ENCODE measurements at places on chromosomes 3 and 15.

DNA sequence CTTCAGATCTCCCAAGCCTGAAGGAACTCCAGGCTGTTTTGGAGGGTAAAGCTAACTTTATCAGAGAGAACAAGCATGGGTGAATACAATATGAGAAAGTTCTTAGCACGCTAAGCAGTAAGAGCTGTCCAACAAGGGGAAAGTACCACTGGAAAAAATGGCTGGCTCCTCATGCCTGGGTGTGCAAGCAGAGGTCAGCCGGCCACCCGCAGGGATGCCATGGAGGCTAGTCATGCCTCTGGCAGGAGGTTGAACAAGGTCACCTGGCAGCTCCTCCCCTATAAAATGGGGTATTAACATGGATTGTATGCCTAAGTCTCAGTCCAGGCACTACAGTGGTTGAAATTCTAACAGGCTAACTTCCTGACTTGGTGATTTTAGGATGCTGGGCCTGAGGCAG lies 75.4 kb upstream of the SLC6A1 start:
- DNase-seq: peak; percentile 7

GRCh38 chr3:2923390-2923789 lies 186.8 kb downstream of the IL5RA start:
- peak; percentile 29 for DNase-seq

GRCh38 chr3:114127517-114127916 lies 51.3 kb downstream of the DRD3 start:
- no peak for DNase-seq

DNA sequence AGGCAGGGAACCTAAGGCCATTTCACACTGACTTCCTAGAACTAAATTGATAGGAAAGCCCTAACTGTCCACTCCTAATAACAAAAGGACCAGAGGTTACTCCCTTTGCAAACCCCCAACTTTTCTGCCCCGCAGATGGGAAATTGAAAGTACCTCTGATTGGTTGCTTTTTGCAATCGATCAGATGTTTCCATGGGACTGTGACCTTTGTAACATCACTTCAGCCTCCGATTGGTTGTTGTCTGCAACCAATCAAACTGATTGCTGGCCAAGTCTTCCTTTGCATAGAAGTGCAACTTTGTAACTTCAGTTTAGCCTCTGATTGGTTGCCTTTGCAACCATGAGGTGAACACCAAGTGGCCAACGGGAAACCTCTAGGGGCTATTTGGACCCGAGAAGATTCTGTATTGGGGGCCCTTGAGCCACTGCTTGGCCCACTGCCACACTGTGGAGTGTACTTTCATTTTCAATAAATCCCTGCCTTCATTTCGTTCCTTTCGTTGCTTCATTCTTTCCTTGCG lies 11.3 kb upstream of the KNL1 start:
- DNase-seq: no peak

DNA sequence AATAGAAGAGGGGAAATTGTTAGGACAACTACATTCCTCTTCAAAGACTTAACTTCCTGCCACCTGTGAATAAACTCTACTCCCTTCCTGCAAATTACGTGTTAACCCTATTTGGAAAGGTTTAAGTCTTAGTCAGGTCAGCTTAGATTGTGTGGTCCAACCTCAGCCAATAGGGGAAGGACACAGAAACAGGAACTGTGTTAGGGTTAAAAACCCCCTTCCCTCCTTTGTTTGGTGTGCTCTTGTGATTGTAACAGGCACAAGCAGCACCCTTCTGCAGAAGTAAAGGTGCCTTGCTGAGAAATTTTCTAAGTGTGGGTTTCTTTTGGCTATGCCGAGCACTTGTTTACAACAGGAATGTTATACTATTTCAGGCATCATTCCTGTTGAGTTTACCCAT lies 45.0 kb upstream of the FSTL1 start:
- peak; percentile 58 for DNase-seq

DNA sequence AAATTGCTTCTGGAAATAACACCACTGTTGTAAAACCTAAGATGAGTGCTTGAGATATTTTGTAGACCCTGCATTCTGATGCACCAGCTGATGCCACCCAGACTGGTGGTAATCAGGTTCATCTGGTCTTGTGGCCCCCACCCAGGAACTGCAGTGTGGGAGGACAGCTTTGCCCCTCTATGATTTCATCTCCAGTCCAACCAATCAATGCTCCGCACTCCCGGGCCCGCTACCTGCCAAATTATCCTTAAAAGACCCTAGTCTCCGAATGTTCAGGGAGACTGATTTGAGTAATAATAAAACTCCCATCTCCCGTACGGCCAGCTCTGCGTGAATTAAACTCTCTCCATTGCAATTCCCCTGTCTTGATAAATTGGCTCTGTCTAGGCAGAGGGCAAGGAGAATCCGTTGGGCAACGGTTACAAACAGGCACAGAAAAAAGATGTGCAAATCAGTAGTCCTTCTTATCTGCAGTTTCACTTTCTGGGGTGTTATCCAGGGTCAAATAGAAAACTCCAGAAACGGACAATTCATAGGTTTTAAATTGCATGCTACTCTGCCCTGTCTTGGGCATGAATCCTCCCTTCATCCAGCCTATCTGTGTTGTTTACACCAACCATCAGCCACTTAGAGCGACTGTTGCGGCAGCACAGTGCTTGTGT lies 29.2 kb upstream of the TRPM1 start:
- no peak for DNase-seq

DNA sequence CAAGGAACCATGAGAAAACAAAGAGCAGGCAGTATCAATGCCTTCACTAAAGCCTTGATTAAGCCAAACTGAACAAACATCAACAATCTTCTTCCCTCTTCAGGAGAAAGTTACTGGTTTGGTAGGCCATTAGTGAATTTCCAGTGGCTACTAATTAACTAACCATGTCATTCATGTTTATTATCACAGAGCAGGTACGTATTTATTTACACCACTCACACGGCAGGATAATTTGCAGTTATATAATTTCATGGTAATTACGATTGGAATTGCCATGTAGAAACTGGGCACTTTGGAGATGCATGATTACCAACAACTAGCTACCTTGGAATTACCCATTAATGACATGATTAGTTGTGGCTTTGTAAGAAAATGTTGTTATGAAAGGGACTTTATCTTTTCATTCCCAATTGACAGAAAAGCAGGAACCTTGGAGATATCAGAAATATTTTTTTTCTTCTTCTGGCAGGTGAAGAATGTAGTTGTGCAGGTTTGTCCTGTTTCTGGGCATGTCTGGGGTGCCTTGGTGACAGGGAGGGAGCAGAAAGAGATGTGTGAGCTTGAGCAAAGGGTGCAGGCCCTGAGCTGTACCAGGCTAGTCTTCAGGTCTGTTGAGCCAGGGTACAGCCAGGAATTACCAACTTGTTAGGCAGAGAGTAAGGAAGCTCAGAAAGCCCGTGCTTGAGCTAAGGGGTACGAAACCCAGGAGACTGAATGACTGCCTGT lies 310.7 kb downstream of the RORA start:
- DNase-seq: peak; percentile 52

DNA sequence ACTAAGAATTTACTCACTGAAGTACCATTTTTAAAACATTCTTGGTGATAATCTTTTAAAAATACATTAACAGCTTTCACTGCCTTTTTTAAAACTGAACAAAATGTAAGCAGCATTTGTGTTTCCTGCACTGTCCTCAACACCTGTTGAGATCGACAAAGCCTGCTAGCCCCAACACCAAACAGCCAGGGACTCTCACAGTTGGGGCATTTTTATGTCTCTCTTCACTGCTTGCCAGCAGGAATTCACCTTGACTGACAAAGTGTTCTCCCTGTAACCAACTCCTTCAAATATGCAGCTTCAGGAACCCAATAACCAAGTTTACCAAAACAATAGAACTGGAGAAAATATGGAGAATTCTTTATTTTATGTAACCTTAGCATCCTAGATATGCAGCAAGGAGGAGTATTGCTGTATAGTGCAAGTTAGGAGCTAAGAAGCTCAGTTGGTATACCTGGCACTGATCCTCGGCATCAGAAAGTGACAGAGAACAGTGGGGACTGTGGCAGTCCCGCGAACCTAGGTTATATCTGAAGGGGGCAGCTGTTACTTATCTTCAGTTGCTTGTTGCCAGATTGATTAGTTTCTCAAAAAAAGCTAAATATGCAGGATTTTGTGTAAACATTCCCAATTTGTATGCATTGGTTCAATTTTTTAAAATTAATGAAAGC lies 223.6 kb downstream of the CDIN1 start:
- DNase-seq: no peak

GRCh38 chr3:64267721-64268604 lies 42.7 kb upstream of the PRICKLE2 start:
- DNase-seq: peak; percentile 64

GRCh38 chr3:126770096-126770495 lies 66.1 kb downstream of the CHCHD6 start:
- DNase-seq: no peak

DNA sequence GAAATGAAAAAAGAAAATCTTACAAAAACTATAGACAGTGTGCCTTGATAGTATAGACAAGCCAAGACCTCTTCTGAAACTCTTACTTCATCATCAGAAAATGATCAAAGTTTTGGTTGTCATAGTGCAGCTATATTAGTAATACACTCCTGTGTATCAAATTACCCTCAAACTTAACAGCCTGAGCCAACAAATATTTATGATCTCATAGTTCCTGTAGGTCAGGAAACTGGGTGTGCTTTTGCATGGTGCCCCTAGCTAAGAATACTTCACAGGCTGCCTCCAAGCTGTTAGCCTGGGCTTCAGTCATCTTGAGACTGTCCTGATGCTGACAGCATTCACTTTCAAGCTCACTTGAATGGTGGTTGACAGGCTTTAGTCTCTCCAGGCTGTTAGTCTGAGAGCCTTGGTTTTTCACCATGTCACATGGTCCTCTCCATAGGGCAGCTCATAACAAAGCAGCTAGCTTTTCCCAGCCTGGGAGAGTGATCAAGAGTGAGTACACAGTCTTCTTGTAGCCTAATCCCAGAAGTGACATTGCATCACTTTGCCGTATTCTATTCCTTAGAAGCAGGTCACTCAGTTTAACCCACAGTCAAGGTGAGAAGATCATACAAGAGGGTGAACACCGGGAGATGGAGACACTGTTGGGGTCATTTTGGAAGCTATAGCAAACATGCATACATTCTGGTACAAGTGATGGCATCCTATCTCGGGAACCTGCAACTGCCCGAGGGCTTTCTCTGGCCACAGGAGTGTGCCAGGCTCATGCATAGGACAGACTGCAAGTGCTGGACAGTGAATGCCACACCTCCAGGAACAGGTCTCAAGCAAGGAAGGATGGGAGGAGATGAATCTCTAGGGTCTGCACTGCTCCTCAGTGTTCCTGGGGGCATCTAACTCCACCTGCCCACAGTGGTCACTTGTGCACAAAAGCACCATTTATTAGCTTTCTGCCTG lies 173.4 kb upstream of the CADPS start:
- peak; percentile 62 for DNase-seq

GRCh38 chr15:68658151-68658550 lies 79.4 kb downstream of the CORO2B start:
- DNase-seq: no peak

DNA sequence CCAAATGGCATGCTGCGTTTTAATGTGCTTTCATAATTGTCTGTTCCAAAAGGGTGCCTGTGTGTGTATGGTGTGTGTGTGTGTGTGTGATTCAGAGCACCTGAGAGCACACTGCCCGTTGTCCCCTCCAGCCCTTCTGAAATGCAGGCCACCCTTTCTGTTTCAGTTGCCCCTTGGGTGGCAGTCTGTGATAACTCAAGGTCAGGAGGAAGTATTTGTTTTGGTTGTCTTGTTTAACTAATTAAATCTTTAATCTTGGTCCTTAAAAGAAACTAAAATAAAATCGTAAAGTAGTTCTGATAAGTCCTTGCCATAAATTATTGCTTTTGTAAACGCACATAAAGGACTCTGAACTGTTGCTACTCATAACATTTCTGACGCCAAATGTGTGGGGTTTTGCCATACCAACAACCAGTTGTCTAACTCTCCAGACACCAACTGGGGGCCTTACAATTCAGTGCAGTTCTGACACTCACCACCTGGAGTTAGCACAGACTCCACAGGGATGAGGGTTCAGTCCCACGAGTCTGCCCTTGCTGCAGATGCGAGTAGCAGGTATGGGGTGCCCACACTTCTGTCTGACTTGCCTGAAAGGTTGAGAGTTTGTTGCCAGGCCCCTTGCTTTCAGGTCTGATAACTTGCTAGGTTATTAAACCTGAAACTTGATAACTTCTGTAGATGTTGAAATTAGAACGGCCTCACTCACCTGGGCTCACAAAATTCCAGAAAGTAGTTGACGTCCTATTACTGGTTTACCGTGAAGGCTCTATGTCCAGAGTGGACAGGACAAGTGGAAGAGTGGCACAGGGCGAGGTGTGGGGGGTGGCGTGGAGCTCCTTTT lies 157.3 kb downstream of the IGF1R start:
- DNase-seq: no peak

GRCh38 chr3:111913163-111913763 lies 54.2 kb downstream of the PHLDB2 start:
- DNase-seq: no peak

DNA sequence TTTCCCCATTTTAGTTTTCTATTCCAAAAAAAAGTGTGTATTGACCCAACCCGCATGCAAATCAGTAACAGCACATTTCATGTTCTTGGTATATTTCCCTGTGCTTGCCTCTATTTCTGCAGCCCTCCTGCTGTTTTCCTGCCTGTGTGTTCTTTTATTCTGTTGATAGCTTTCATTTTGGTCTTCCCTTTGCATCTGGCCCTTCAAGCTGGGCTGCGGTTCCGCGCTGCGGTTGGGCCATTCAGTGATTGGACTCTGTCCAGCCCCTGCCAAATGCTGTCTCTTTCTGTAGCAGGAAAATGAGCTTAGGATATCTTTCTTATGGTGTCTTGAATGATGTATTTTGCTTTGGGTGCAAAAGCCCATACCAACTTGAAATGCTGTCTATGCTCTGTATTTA lies 49.9 kb downstream of the ZNF621 start:
- DNase-seq: no peak

- no peak for DNase-seq
These were observed 70.4 kb downstream of the CBLB start for GRCh38 chr3:105798381-105798934.

- no peak for DNase-seq
These were observed 22.0 kb upstream of the GNB5 start for GRCh38 chr15:52213206-52213605.

GRCh38 chr3:99373088-99373845 lies 265.1 kb upstream of the COL8A1 start:
- DNase-seq: no peak

- no peak for DNase-seq
These were observed 10.3 kb upstream of the CD47 start for GRCh38 chr3:108100906-108101660.

- DNase-seq: no peak
These were observed 296.1 kb upstream of the RASGRP1 start for GRCh38 chr15:38860674-38861073.

- no peak for DNase-seq
These were observed 67.6 kb downstream of the TIGIT start for GRCh38 chr3:114361391-114361790.

GRCh38 chr3:355622-356021 lies 159.1 kb downstream of the CHL1 start:
- DNase-seq: peak; percentile 64

GRCh38 chr15:65083262-65083701 lies 6.7 kb downstream of the KBTBD13 start:
- DNase-seq: no peak

GRCh38 chr3:29475305-29475840 lies 194.5 kb downstream of the RBMS3 start:
- DNase-seq: no peak
